ENCODE measurements at places on chromosomes 11 and 22.

GRCh38 chr11:61781585-61781984, 10.8 kb downstream of the TMEM258 start:
- DNase-seq = no peak

GRCh38 chr22:47275605-47276449, 513.4 kb downstream of the TBC1D22A start:
- no peak for DNase-seq

- no peak for DNase-seq
Observed at GRCh38 chr11:130051082-130051481, 18.6 kb upstream of the APLP2 start.

- DNase-seq = no peak
Observed at GRCh38 chr11:106049727-106050476, 27.2 kb downstream of the KBTBD3 start.

GRCh38 chr22:36765943-36766450, 9.9 kb downstream of the IFT27 start:
- no peak for DNase-seq

- no peak for DNase-seq
Observed at GRCh38 chr11:94132152-94132558, 3.5 kb downstream of the PANX1 start.

DNA sequence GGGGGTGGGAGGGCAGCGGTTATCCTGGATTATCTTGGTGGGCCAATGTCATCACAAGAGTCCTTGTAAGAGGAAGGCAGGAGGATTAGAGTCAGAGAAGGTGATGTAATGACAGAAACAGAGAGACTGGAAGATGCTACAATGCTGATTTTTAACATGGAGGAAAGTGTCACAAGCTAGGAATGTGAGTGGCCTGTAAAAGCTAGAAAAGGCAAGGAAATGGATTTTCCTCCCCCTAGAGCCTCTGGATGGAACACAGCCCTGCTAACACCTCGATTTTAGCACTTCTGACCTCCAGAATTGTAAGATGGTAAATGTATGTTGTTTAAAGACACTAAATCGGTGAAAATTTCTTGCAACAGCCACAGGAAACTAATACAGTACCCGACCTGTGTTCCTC, 109.3 kb downstream of the MN1 start:
- DNase-seq = no peak

GRCh38 chr22:39681038-39681861, 110.7 kb downstream of the CACNA1I start:
- no peak for DNase-seq

DNA sequence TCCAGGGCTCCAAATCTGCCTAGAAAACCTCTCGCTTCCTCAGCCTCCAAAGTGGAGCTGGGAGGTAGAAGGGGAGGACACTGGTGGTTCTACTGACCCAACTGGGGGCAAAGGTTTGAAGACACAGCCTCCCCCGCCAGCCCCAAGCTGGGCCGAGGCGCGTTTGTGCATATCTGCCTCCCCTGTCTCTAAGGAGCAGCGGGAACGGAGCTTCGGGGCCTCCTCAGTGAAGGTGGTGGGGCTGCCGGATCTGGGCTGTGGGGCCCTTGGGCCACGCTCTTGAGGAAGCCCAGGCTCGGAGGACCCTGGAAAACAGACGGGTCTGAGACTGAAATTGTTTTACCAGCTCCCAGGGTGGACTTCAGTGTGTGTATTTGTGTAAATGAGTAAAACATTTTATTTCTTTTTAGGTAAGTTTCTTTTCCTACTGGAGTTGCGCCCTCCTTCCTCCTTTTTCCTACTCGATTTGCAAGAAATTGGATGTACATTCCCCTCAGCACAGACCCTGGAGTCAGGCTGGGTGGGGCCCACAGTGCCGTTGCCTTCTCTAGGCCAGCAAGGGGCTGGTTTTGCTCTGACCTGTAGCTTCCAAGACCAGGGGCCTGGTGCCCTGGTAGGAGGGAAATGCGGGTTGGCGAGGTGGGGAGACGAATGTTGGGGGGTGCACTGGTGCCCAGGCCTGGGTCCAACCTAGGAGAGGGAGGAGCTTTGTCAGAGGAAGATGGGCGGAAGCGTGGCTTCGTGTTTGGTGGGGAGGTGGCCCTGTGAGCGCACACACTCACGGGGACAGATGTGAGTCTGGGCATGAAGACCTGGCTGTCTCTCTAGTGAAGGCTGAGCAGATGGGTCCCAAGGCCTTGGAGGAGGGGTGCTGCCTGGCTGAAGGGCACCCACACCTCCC, 50.6 kb downstream of the ST14 start:
- DNase-seq = no peak

DNA sequence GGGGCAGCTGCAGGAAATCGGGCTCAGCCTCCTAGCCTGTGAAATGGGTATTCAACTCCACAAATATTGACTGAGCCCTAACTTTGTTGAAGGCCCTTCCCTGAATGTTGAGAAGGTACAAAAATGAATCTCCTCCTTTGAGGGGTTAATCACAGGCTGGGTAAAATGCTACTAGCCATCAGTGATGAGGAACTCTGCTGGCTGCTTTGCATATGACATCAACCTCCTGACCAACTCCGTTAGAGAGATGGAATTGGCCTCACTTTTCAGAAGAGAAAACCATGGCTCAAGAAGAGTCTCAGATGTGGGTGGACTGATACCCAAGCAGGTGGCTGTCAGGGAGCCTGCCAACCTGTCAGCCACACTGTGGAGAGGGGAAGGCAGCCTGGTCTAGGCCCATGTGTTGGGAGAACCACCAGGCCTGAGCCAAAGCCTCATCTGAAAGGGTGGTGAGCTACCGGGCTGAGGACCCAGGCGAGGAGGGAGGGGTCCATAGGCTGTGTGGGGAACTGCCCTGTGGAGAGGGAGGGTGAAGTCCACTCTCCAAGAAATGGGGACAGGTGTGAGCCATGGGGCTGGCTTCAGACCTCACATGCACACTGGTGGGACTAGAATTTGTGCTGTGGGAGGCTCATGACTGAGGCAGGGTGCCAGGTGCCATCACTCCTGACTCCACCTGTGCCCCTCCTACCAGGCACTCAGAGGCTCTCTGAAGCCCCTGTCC, 11.8 kb downstream of the CDCA5 start:
- DNase-seq = no peak

DNA sequence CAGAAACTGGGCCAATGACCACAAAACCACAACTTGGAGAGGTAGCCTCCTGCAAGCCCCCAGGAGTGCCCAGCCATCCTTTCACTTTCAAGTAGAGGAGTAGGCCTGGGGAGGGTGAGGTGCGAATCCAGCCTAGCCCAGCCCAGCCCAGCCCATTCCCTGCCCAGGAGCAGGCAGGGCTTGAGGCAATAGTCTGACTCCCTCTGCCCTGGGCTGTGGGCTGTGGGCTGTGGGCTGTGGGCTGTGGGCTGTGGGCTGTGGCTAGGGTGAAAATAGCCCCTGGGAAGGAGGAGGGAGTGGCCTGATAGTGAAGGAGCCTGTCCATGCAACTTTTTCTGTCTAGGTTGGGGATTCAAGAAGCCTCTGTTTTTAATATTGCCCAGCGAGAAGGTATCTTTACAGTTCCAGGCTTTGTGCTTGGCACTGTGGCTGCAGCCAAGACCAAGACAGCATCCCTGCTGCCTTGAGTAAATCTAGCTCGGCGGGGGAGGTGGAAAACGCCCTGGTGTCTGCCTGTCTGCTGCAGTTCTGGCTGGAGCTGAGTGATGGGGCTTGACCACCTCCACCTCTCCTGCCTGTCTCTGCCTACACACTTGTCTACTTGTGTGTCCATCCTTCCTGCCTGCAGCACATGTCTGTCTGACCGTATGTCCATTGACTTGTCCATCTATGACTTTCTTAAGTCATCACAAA, 40.7 kb downstream of the LMO1 start:
- DNase-seq = no peak

All from stimulated activated CD8-positive, alpha-beta memory T cell treated with anti-CD3 and anti-CD28 coated beads, Interleukin-2, amount 100 ng/mL, for 1 hour (primary cell).